ENCODE measurements at places on chromosomes 5 and 9.

GRCh38 chr5:76386360-76386759 is 16.7 kb upstream of the IQGAP2 start:
- DNase-seq: no peak

GRCh38 chr5:157335534-157336422 is 69.9 kb downstream of the CYFIP2 start:
- DNase-seq: no peak

DNA sequence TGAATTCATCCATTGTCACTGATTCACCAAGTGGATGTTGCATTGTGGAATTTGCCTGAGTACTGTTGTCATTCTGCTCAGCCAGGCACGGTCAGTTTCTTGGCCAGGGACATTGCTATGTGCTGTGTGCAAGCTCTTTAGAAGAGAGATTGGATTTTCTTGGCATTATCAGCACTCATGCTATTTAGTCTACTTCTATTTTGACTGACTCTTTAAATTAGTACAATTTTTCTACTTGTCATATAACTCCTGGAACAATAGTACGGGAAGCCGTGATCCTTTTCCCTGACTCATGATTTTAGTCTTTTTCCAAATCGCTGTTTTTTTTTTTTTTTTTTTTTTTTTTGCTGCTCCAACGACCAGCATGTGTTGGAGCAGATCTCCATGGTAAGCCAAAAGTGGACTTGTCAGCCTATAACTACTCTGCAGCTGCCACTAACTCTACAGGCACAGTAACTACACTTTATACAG is 129.7 kb downstream of the CDC42SE2 start:
- no peak for DNase-seq

DNA sequence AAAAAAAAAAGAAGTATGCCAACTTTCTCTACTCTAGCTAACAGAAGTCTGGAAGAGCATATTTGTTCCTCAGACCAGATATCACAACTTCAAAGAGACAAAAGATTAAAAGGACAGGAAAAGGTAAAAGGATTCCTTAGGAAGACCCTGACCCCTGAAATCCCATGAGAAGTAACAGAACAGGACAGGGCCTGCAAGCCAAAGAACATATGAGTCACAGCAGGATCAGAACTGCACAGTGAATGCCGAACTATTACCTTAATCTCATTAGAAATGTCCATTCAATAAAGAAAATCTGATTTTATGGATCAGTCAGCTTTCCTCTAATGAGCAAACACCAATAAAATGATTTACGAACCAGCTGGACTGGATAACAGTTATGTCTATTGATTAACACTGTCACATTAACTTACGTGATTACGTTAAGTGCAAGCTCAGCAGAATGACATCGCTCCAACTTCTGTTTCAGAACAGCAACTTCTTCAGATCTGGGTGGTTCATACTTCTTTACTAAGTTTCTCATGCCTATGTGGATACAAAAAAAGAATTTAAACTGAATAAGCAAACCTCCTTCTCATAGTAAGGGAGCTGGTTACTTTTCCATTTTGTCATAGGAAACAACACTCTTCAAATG is 13.6 kb downstream of the CCNH start:
- DNase-seq: no peak

DNA sequence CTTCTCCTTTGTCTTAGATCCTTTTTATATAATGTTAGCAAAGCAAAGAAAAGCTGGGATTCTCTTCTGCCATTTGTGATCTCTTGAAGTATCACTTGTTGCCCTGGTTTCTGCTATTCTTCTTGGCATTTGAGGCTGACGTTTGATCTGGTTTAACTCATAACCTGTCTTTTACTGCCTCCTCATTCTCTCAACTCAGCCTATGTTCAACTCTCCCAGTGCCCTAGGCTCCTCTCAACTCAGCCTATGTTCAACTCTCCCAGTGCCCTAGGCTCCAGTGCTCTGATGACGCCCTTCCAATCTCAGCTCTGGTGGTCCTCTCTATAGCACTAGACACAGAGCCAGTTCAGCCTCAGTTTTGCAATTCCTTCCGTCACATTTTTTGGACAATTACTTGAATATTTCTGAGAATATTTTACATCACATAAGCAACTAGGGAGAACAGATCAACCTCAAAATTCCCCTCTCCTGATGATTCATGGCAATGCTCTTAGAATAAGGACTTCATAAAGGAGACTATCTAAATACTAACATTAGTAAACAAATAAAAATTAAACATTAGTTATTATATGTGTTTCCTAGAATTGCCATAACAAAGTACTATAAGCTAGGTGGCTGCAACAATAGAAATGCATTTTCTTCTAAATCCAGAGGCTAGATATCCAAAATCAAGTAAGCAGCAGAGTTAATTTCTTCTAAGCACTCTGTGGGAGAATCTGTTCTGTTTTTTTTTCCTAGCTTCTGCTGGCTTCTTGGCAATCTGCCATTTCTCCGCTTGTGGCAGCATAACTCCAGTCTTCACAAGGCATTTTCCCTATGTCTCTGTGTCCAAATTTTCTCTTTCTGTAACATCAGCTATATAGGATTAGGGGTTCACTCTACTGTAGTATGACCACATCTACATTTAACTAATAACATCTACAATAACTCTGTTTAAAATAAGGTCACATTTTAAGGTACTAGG is 662.1 kb upstream of the FTMT start:
- DNase-seq: no peak

DNA sequence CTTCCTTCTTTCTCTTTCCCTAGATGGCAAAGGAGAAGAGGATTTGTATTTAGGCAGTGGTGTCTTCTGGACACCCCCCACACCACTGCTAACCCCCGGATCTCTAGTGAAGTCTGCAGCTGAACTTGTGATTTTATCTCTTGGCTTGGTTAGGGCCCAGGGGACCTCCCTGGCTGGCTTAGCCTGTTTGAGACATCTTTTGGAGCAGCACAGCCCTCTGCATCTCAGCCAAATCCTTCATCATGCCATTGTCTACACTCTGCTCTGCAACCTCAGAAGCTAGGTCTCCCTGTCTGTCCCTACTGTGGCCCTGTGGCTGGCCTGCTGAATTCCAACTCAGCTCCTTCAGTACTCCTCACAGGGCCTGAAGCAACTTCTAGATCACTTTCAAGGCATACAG is 81.7 kb downstream of the MUSK start:
- no peak for DNase-seq

DNA sequence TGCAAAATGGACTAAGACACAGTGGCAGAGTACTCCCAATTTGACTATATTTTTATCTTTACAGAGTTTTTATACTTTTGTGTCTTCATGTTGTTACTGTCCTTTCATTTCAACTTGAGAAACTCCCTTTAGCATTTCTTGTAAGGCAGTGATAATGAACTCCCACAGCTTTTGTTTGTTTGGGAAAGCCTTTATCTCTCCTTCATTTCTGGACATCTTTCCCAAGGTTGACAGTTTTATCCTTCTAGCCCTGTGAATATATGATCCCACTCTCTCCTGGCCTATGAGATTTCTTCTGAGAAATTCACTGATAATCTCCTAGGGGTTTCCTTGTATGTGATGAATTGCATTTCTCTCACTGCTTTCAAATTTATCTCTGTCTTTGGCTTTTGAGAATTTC is 9.2 kb upstream of the SARDH start:
- DNase-seq: no peak

GRCh38 chr5:93296338-93296737 is 284.7 kb downstream of the NR2F1-AS1 start:
- no peak for DNase-seq

DNA sequence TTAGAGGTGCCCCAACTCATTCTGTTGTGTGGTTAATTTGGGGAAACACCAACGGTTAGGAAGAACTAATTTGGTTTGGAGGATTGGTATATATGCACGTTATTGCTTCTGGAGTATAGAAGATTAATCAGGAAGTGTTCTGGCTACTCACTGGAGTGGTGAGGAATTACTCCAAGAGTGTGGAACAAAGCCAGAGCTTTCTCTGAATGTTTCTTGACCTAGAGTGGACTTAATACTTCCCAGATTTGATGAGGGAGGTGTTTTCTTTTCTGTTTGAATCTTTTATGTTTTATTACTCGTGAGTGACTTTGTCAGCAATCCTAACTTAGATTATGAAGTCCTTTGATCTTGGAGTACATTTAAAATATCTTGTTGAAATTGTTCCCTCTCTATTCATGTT is 163.7 kb downstream of the MAN2A1 start:
- no peak for DNase-seq

DNA sequence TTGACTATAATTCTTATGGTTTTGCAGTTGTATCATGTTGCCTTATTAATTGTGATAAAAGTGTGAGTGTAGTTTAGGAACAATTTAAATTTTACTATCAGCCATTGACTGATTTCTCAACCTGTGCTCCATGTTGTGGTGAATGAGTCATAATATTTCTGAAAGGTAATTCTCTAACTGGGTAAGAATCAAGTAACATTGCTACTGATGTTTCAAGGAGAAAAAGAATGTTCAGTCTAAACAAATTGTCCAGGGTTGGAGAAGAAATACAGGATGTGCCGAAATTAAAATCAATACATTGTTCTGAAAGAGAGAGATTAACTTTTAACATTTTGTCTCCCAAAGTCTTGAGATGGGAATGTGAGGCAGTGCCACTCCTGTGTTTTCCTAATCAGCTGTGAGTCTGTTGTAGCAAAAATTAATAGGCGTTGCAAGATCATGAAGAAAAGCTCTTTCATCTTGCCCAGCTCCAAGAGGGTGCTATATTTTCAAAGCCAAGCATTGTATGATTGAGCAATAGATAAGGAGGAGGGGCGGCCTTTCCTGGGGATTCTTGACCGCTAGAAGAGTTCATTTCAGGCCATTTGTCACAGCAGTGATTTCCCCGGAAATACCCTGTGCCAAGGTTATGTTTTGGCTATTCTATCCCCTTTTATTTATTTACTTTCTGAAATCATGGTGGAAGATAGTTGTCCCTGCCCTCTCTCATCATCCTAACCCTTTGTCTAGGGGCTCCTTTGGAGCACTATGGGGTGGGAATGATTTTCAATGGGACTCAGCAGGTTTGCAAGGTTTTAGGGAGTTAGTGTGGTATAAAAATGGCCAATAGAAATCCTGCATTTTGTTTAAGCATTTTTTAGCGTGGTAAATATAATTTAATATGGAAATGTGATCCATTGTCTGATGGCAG is 151.6 kb downstream of the FOCAD start:
- no peak for DNase-seq

- no peak for DNase-seq
Measured at GRCh38 chr5:135236908-135237747, 161.9 kb downstream of the MACROH2A1 start.

- DNase-seq: no peak
Measured at GRCh38 chr5:152942633-152943336, 537.7 kb upstream of the NMUR2 start.

- DNase-seq: no peak
Measured at GRCh38 chr5:169970911-169971765, 9.2 kb downstream of the INSYN2B start.

- DNase-seq: no peak
Measured at GRCh38 chr9:37944266-37944650, 40.3 kb upstream of the SLC25A51 start.

DNA sequence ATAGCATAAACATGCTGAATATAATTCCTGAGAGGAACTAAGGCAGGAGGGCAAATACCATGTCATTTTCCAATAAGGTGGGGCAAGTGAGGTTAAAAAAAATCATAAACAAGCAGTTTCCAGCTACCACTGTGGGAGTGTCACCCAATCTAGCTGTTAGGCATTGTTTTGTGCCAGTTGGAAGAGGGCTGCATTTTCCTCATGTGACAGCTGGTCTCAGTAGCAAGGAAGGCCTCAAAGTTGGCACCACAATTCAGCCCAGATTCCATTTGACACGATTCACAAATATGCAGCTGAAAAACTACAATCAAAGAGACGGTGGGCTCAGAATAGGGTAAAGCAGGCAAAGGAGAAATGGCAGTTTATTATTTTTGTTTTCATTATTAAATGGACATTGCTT is 636.1 kb downstream of the KIF4B start:
- no peak for DNase-seq

DNA sequence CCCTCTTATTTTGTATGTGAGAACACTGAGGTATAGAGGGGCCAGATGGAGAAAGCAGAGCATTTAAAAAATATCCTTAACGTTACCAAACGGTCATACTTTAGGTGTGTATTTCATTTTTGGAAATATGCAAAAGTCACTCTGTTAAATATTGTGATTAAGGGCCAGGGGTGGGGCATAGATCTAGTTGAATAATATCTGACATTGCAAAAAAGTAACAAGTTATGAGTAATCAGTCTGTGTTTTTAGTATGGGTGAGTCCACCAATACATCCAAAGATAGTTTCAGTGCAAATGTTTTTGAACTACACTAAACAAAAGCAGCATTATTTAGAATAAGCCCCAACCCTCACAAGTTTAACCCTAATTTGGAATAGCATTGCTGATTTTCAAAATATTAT is 45.3 kb upstream of the CCDC112 start:
- no peak for DNase-seq

DNA sequence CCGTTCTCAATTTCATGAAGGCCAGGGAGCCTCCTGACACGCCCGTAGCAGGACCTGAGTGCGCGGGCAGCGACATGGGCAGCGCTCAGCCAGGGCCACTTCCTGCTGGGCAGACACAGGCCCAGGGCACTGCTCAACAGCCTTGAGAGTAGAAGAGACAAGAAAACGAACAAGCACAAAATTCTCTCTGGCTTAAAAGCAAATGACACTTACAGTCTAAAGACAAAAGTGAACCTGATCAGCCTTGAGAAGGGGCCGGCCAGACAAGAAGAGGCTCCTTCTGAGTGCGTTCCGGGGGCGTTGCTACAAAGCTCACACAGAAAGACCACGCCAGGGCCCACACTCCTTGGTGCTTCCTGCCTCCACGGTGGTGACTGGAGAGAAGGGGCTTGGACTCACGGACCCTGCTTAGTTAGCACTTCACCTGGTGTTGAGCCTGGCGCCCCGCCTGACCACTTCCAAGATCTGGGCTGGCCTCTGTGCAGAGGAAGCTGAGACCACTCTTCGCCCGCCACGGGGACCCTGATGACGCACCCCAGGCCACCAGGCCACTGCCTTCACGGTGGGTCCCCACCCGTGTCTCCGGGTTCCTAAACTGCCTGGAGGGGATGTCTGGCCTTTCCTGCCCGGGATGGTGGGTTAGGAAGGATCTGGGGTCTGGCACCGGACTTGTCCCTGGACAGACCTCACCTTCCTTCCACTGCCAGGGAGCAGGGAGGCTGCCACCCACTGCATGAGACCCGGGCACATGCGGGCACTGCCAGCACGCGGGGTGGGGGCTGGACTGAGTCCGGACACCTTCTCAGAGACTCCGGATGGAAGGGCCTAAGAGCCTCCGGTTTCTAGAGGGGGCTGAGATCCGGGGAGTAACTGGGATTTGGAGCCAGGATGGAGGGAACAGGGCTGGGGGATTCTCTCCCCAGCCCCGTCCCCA is 1.3 kb downstream of the SLC12A7 start:
- no peak for DNase-seq

DNA sequence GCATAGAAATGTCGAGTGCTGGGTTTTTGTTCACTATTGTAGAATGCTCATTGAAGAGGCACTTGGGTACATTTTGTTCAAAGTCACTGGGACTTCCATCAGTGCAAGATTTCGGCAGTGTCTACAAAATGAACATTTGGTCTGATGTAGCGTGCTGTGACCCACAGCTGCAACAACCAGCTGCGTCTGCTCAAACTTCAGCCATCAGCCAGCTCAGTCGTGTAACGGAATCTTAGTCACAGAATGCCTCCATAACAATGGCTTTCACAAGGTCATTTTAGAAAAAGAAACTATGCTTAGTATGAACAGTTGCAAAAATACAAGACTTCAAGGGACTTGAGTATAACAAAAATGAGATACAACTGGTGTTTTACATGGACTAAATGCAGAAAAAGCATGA is 828.1 kb upstream of the GRAMD2B start:
- no peak for DNase-seq
